ENCODE measurements at places on chromosomes 2 and 18. TPM values are rescaled to one million over a fixed set of nuclear protein-coding genes. Genes with fewer than 3 reads are reported as not detected.

DNA sequence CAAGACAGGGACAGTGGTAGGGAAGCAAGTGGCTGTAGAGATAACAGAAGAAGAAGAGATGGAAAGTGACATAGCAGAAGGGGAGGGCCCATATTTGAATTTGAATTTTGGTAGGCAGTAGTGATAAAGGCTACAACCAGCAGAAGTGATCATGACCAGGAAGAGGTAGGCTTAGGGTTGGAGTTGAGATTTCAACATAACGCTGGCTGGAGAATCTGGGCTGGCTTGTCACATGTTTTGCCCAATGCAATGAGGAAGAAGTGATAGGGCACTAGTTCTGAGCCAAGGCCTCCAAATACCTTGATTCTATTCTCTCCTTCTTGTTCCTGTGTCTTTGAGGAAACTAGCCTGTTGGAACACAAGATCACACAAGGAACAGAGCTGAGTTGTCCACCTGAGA lies 69.4 kb downstream of the SCG2 start:
- DNase-seq, result no peak

GRCh38 chr2:20362701-20363435 lies 12.2 kb upstream of the PUM2 start:
- DNase-seq, result peak; percentile 24

GRCh38 chr18:26637983-26638382 lies 89.6 kb upstream of the KCTD1 start:
- no peak for DNase-seq

- no peak for DNase-seq
Measured at GRCh38 chr18:11268741-11269233, 119.4 kb upstream of the PIEZO2 start.

The STON1 gene
- total RNA-seq, result 8.8 TPM

DNA sequence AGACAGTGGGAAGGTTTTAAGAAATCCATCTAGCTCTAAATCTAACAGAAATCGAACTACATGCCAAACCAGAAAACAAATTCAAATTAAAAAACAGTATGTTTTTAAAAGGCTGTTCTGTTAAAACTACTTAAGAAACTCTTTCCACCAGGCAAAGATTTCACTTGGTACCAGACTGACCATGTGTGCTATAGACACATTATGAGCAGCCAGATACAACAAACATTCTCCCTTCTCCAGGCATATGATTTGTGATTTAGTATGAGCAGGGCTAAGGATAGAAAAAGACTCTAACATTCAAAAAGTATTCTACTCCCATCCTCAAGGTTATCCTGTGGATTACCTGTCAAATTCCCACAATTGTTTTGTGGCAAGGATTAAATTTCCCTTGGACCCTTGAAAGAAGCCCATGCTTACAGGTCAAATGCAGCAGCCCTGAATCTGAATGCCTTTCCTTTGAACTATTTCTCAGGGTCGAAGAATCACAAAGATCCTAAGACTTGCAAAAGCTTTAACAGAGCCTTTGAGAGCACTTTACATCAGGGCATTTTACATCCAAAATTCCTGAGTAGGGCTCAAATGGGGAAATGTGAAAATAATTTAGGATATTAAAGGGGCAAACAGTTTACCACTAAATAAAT lies 42.5 kb upstream of the TTC32 start:
- no peak for DNase-seq

The ABCB11 gene
- total RNA-seq, result not detected

Data from SJSA1 (cell line).